Activated CD8-positive, alpha-beta memory T cell treated with anti-CD3 and anti-CD28 coated beads, Interleukin-2, amount 50 U/mL, for 48 hours (primary cell): ENCODE measurements at places on chromosomes 5 and 9.

GRCh38 chr9:136199391-136200288, 5.3 kb downstream of the LHX3 start:
- DNase-seq = no peak

GRCh38 chr9:120710110-120710981, 3.9 kb downstream of the MEGF9 start:
- DNase-seq = no peak

DNA sequence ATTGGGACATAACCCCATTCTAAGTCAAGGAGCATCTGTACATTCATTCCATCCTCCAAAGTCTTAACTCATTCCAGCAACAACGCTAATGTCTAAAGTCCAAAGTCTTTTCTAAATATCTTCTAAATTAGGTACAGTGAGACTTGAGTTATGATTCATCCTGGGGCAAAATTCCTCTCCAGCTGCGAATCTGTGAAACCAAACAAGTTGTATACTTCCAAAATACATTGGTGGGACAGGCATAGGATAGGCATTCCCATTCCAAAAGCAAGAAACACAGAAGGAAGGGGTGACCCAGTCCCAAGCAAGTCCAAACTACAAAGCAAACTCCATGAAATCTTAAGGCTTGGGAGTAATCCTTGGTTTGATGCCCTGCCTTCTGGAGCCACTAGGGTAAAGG, 97.6 kb upstream of the FANCC start:
- no peak for DNase-seq

DNA sequence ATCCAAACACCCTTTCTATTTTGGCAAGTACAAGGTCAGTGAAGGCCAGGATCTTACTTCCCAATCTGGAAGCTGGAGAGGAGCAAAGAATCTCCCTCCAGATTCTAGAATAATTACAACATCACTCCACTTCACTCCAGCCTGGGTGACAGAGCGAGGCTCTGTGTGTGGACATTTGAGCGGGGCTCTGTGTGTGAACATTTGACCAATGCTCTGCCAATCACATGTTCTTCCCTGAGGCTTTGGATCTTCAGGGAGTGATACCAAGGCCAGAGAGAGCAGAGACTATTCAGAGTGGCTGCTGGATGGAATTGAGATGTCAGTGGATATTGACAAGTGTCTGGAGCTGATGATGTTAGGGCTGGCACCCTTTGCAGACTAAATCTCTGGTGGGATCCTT, 24.7 kb upstream of the ANKRD34B start:
- DNase-seq = no peak

DNA sequence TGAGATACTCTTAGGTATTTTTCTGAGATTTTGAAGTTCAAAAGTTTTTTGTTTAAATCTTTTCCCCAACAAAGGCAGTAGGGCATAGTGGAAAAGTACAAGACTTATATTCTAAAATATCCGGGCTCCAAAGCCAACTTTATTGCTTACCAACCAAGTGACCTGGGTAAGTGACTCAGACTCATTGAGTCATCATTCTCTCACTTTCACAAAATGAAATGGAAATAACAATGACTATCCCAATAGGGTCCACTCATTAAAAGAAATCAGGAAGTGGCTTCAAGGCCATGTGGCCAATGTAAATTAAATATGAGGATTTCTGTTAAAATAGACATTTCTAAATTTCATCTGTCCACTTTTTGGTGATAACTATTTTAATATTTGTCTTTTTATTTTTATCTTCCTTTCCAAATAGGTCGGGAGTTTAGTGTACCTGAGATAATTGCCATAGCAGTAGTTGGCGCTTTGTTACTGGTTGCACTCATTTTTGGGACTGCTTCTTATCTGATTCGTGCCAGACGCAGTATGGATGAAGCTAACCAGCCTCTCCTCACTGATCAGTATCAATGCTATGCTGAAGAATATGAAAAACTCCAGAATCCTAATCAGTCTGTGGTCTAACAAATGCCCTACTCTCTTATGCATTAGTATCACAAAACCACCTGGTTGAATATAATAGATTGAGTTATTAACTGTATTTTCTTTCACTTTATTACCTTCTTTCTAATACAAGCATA, 15.5 kb downstream of the TYRP1 start:
- no peak for DNase-seq
